H9 (cell line): ENCODE measurements at places on chromosomes 11 and 22. TPM values are rescaled to one million over a fixed set of nuclear protein-coding genes. Genes with fewer than 3 reads are reported as not detected.

DNA sequence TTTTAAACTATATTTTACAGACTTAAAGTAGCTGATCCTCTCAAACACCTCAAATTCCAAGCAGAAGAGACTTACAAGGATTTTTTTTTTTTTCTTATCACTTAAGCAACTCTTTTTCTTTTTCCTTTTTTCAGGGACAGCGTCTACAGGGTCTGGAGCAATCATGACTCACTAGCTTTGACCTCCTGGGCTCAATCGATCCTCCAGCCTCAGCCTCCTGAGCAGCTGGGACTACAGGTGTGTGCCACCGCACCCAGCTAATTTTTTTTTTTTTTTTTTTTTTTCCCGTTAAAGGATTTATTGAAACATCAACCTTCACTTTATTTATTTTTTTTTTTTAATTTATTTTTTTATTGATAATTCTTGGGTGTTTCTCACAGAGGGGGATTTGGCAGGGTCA lies 4.5 kb upstream of the MACROD1 start:
- DNase-seq, result no peak

DNA sequence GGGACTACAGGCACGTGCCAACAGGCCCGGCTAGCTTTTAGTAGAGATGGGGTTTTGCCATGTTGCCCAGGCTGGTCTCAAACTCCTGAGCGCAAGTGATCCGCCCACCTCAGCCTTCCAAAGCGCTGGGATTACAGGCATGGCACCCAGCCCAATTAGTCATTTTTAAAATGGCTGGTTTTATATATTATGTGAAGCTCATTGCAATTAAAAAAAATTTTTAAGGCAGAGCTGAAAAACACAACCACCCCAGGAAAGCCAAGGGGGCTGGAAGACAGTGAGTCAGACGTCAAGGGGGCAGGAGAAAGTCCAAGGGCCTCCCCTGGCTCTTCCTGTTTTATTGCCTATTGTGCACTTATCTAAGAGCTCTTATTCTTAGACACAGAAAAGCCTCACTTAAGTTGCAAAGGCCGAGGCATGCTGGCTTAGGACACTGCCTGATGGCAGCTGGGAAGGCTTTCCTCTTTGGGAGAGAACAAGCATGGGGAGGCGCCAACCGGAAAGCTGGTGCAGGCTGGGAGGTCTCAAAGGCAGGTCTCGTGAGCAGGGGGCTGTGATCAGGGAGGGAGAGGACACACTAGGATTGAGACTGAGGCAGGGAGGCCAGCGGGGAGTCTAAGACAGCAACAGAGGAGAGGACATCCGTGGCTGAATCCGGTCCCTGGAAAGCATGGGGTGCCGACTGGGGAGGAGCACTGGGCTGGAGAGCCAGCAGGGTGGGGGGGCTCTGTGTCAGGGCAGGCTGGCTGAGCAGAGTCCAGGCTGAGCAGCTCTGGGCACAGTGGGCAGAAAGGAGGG lies 11.1 kb upstream of the OSM start:
- DNase-seq, result no peak

DNA sequence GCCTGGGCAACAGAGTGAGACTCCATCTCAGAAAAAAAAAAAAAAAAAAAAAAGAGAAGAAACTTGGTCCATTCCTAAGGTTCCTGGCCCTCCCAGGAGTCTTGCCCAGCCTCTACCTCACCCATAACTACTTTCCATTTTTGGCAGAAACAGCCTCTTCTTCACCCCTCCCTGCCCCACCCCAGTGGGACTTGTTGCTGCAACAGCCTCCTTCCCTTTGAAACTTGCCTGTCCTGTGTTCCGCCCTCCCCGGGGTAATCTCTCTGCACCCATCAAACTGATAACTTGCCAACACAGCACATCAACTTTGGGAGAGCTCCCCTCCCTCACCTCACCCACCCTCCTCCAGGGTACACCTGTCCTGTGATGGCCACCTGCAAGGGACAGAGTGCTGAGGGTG lies 10.0 kb upstream of the FAM83F start:
- no peak for DNase-seq

GRCh38 chr11:102390667-102391465 lies 43.9 kb downstream of the BIRC2 start:
- peak; percentile 81 for DNase-seq

GRCh38 chr11:111107501-111107900 lies 138.0 kb upstream of the POU2AF2 start:
- no peak for DNase-seq

Gene OR4A16
- not detected in 2 replicates for total RNA-seq

Gene ARL14EP
- total RNA-seq, result 19.9 and 20.9 TPM in 2 replicates
